ENCODE measurements at places on chromosomes 3 and 15.

GRCh38 chr3:71133865-71134264 lies 449.7 kb downstream of the FOXP1 start:
- no peak for DNase-seq

DNA sequence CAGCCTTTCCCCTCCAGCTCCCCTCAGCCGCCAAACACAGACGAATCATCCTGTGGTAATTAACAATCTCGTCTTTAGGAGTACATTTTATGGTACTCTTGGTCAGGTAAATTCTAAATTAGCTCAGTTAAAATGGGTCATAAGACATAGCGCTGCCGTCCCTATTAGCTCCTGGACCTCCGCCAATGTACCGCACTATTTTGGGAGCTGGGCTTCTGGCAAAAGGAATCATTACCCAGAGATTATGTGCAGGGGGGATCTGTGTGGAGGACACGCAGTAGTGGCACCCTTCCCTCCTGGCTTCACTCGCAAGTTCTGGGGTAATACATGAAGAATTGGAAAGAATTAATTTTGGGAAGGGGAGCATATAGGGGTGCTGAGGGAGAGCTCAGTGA lies 68.6 kb upstream of the ONECUT1 start:
- no peak for DNase-seq

DNA sequence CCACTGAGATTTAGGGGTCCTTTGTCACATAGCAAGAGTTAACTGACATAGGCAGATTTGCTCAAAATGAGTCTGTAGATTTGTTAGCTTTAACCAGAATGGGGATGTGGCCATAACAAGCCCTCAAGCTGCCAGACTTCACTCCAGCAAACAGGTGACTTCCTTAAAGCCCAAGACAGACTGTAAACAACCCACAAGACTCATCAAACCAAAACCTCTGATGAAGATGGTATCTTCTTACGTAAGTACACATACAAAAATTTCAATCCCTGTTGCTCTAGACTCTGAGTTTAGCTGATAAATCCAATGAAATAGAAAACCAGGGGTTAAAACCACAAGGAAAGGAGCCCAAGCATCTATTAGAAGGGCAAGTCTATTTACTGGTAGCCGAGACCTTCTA lies 18.2 kb upstream of the ZBTB20 start:
- no peak for DNase-seq

- no peak for DNase-seq
These were observed 5.2 kb upstream of the GNAI2 start for GRCh38 chr3:50230794-50231125.

- DNase-seq, result no peak
These were observed 4.6 kb upstream of the MFGE8 start for GRCh38 chr15:88917760-88918159.

- DNase-seq, result no peak
These were observed 98.9 kb downstream of the LRIG1 start for GRCh38 chr3:66401675-66402491.

- no peak for DNase-seq
These were observed 296.6 kb downstream of the NR2F2 start for GRCh38 chr15:96627031-96627568.

DNA sequence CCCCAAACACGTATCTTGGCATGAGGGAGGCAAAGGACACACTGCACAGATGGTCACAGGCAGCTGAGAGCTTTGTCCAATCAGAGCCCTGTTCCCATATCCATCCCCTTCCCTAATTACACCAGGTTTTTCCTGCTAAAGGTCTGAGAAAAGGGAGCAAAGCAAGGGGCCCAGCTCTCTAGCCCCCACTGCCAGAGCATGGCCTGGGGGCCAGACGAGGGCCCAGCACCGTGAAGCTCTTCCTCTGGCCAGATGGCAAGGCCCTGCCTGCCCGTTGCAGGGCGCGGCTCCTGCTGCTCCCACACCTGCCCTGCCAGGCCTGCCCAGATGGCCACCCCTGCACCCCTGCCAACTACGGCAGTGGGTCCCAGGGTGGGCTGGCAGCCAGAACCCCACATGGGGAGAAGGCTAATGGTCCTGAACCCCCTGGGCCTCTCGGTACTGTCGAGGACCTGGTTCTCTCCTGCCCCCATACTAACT lies 3.2 kb downstream of the SHF start:
- no peak for DNase-seq

- DNase-seq, result no peak
These were observed 45.0 kb downstream of the THBS1 start for GRCh38 chr15:39625856-39626255.

DNA sequence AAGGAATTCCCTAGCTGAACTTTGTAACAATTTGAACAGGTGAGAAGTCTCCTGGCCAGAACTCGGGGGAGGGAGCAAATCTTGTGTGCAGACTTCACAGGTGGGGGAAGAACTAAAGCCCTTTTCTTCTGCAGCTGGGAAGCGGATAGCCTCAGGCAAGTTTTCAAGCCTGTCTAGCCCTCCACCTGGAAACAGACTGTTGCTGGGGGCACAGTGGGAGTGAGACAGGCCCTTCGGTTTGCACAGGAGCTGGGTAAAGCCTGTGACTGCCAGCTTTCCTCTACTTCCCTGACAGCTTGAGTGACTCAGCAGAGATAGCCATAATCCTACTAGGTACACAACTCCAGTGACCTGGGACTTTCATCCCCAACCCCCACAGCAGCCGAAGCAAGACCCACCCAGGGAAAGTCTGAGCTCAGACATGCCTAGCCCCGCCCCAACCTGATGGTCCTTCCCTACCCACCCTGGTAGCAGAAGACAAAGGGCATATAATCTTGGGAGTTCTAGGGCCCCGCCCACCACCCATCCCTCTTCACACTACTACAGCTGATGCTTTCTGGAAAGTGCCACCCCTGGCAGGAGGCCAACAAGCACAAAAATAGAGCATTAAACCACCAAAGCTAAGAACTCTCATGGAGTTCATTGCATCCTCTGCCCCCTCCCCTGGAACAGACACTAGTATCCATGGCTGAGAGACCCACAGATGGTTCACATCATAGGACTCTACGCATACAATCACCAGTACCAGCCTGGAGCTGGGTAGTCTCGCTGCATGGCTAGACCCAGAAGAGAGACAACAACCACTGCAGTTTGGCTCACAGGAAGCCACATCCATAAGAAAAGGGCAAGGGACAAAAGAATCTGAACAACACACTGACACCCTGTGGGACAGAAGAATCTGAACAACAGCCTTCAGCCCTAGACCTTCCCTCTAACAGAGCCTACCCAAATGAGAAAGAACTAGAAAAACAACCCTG lies 479.0 kb downstream of the RAP2B start:
- no peak for DNase-seq

DNA sequence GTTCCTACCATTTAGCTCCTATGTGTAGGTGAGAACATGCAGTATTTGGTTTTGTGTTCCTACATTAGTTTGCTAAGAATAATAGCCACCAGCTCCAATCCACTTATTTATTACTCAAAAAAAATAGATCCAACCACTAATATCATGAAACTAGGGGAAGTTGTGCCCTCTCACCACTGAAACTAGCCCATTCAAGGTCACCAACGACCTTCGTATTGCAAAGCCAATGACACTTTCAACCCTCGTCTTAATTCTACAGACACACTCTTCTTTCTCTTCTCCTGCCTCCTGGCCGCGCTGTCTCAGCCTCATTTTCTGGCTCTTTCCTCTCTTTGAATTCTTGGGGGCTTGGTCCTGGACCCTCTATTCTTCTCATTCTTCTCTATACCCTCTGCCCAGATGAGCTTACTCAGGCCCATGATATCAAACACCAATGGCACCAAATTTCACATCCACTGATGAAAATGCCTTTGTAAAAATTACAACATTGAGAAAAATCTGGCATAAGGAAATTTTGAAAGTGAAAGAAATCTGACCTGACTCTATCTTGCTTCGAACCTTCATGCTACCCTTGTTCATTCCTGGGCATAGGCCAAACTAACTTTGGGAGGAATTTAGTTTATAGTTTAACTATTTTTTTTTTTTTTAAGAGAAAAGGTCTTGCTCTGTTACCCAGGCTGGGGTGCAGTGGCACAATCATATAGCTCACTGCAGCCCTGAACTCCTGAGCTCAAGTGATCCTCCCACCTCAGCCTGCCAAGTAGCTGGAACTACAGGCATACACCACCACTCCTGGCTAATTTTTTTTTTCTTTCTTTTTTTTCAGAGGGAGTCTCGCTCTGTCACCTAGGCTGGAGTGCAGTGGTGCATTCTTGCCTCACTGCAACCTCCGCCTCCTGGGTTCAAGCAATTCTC lies 25.4 kb upstream of the LIMD1 start:
- DNase-seq, result no peak

DNA sequence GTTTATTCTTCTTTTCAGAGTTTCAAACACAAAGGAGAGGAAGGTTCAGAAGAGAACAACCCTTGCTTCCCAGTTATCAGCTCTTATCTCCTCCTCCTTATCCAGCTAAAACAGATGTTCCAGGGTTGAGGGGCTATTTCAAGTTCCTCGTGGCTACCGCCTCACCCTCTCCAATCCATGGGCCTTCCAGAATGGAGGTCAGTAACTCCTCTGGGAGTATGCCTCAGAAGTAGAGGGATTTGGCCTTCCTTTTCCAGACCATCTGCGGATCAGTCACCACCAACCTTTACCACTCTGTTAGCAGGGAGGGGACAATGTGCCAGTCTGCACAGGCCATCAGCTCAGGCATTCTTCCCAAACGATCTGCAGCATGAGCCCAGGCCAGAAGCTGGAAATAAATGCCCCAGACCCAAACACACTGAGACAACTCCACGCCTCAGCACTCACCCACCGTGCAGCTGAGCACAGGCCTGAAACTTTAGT lies 14.8 kb downstream of the HTR3C start:
- no peak for DNase-seq

- DNase-seq, result no peak
These were observed 20.9 kb downstream of the PSTPIP1 start for GRCh38 chr15:77015646-77016320.

DNA sequence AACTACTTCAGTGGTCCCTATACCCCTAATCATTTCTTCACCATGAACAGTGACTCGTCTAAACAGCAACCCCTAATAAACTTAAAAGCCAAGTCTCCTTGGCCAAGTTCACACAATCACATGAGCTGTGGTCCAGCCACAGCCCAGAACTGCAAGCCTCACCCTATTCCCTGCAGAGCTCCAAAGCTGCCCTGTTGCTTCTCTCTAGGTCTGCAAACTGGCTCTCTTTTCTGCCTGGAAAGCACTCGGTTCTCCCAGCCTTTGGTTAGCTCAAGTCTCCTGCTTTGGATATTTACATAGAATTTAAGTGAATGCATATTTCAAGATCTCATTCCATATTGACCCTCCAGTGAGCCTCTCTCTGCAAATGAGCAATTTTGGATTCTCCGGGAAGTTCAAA lies 107.0 kb downstream of the TOP2B start:
- no peak for DNase-seq

DNA sequence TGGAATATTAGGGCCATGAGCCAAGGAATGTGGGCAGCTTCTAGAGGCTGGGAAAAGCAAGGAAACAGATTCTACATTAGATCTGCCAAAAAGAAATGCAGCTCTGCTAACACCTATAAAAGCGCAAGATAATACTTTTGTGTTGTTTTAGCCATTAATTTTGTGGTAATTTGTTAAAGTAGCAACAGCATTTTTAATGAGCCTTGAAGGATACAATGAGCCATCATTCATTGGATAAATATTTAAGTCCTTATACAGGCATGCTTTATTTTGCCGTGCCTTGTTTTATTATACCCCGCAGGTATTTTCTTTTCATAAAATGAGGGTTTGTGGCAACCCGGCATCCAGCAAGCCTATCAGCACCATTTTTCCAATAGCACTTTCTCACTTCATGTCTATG lies 15.0 kb downstream of the ARL14 start:
- no peak for DNase-seq

DNA sequence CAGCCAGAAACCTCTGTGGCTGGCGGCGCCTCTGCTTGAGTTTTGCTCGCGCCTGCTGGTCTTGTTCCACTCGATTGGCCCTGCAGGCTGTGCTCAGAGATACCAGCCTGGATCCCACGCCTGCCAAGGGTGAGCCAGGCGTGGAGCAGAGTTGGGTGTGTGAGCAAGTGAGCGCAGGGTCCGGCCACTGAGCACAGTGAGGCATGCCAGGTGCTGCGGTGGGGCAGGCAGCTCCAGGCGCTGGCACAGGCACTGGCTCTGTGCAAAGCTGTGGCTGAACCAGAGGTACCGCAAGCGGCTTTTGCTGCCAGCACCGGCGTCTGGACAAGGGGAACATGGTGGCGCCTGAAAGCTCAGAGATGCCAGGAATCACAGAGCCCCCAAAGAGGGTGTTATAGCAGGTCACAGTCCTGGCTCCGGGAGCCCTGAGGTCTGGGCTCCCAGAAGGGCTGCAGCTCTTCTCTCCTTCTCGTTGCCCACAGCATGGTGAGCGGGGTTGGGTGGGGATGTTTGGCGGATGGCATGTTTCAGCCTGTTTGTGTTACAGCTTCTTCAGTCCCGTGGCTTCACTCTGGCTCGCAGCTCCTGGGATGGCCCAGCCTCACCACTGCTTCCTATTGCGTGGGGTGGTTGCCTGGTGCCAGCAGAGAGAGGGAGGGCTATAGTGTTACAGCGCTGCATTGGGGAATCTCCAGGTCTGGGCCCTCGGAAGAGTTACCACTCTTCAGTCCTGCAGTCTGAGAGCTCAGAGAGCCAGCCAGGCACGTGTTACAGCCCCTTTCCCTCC lies 73.9 kb downstream of the NR1D2 start:
- no peak for DNase-seq

GRCh38 chr15:38610748-38611147 lies 46.1 kb upstream of the RASGRP1 start:
- peak; percentile 52 for DNase-seq

- no peak for DNase-seq
These were observed 267.4 kb downstream of the ABHD5 start for GRCh38 chr3:43958005-43958770.

DNA sequence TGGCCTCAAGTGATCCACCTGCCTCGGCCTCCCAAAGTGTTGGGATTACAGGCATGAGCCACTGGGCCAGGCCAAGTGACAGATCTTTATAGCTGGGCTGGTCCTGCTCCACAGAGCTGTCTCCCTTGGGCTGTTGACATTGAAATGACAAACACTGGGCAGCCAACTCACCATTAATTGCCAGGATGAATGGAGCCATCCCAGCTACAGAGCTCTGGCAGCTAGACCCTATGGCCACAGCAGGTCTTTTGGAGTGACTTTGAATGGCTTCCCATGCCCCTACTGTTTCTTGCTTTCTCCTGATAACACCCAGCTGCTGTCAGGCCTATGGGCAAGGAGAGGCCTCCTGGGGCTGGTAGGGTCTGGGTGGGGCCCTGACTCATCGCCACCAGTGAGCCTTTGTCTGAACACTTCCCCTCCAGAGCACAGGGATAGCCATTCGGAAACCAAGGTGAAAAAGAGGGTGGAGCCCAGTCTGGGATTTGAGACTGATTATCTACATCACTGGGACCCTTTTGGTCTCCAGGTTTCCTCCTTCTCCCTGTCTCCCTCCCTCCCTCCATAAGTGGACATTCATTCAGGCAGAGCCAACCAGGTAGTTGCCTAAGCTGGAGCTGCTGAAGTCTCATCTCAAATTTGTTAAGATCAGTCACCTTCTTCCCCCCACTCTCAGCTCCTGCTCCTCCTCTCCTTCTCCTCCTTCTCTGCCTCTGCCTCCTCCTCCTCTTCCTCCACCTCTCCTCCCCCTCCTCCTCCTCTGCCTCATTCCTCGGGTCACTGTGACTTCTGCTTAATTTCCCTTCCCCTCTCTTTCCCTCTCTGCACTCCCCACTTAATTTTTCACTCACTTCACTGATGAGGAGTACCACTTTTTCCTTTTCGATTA lies 34.0 kb downstream of the BHLHE40 start:
- no peak for DNase-seq

Measured in stimulated activated CD4-positive, alpha-beta T cell treated with anti-CD3 and anti-CD28 coated beads, Interleukin-2, amount 100 ng/mL, for 24 hours (primary cell).